RPMI7951 (cell line): ENCODE measurements at places on chromosomes 16 and 17.

GRCh38 chr17:79251824-79252223 is 177.2 kb downstream of the ENGASE start:
- DNase-seq: no peak

DNA sequence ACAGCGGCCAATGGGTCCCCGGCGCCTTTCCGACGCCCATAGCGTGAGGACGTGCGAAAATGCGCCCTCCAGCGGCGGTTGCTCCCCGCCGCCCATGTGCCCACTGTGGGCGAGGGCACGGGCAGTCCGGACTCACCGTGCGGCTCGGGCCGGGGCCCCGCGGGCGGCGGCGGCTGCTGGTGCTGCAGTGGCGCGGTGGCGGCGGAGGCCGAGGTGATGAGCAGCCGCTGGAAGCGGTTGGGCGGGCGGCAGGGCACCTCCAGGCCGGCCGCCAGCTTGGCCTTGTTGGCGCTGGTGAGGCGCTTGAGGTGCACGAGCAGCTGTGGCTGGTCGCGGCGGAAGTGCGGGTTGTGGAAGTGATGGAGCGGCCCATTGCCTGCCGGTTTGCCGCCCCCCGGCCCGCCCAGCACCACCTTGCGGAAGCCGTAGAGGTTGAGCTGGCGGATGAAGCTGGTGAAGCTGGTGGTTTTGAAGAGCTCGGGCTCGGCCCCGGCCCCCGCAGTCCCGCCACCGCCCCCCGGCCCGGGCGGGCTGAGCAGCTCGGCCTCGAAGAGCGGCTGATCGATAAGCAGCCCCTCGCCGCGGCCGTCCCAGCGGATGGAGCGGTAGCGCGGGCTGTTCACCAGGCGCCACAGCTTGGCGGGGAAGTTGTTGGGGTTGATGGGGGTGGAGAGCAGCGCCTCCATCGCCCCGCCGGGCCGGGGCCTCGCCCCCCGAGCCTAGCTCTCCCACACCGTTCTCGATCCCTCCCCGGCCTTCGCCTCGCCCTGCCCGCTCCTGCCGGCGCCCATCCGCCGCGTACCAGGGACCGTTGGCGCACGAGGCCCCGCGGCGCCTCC is at the start of gene HSF5:
TSS of gene HSF5 (minus strand) at position 820 of the 839 bp plus-strand sequence. CDS start at position 686, 134 bp downstream.
- DNase-seq: no peak

DNA sequence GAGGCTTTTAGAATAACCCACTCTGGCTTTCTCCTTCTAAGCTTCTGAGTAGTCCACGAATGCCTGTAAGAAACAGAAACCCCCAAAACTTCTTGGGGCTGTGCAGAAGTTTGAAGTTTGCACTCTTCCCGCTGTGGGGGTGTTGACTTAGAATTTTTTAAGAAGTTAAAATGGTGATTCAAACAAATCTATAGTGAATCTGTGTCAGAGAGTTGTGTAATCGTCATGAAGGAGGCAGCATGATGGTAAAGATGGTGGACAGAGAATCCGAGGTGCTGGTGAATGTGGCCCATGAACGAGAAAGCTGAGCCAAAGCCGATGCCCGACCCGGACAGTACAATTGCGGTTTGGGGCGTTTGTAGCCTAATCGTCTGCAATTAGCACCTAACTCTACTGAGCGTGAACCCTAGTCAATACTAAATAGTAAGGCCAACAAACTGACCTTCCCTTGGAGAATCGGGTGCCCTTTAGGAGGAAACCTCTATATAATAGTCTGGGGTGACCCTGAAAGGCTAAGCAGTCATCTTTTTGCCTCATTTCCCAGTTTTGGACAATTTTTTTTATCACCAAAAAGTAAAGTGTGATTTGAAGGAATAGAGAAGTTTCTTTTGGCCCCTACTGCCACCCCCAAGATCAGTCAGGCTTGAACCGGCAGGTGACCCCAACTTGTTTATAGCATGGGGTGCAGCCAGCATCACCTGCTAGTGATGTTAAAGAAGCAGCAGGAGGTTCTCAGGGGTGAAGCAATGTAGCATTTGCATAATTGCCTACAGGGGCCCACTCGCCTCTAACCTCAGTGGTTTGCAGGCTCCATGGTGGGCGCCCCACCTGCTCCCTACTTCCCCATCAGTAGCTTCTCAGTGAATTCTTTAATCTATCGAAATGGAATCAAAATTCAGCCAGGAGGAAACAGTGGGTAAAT is 11.2 kb downstream of the IRF8 start:
- no peak for DNase-seq

GRCh38 chr16:86167061-86167460 is 268.1 kb downstream of the IRF8 start:
- no peak for DNase-seq

GRCh38 chr16:49844359-49844758 is 11.6 kb downstream of the ZNF423 start:
- DNase-seq: no peak

DNA sequence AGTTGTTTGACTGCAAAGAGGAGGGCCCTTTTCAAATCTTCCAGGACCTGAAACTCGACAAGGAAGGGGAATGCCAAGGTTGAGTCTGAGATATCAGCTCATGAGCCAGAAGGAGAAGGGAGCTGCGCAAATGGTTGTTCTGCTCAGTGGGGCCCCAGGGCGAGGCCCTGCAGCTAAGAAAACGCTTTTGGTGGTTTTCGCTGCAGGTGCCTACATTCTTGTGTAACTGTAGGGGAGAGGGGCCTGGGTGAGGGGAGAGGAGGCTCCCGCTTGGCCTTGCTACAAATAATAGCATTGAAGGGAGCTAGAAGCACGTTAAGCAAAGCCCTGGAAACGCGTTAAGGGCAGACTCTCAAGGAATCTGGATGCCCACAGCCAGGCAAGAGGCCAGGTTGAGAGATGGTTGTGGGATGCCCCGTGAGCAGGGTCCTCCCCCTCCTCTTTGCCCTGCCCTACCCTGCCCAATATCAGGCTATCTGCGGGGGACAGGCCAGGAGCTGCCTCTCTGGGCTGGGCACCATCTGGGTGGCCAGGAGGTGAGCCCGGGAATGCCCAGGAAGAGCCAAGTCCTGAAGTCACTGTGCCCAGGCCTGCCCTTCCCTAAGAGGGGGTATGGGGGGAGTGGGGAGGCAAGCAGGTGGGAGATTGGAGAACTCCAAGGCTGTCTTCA is 21.9 kb downstream of the GPR142 start:
- no peak for DNase-seq

GRCh38 chr17:79784353-79785016 is 6.5 kb downstream of the CBX2 start:
- DNase-seq: no peak

GRCh38 chr16:73549984-73550631 is 502.2 kb upstream of the ZFHX3 start:
- no peak for DNase-seq
